ENCODE measurements at places on chromosomes 7 and 10.

GRCh38 chr10:21991785-21992184 is 11.7 kb downstream of the DNAJC1 start:
- DNase-seq = no peak

- DNase-seq = no peak
Measured at GRCh38 chr10:98416606-98417388, 1.8 kb upstream of the PYROXD2 start.

DNA sequence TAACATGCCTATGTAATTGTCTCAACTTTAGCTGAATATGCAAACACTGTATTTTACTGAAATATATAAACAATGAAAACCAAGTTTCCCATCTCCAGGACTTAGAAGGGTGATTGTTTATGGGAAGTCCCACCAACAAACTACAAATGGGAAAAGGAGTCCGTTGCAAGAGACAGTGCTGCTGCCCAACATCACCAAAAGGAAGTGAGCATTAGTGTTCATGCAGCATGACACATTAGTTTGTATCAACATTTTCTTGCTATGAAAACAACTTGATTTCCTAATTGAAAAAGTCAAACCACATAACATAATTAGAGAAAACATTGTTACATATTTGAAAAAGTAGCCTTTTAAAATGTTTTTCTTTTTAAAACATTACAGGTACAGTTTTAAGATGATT is 138.5 kb downstream of the ZNF438 start:
- DNase-seq = no peak

DNA sequence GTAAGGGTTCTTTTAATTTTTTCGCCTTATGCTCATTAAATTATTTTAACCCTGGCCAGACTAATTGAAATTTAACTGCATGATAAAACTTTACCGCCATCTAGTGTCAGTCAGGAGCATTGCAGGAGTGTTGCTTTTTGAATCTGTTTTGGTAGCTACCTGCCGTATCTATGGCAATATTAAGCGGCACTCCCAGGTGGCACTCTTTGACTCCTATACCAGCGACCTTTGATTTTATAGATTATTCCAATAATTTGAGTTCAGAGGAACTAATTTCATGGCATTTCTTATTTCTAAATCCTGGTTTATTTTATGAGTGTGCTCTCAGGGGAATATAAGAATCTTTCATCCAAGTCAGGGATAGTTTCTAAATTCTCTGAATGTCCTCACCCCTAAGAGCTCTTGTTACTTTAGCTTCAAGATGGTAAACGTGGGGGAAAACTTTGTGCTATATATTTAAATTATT is 198.9 kb downstream of the REEP3 start:
- DNase-seq = no peak

DNA sequence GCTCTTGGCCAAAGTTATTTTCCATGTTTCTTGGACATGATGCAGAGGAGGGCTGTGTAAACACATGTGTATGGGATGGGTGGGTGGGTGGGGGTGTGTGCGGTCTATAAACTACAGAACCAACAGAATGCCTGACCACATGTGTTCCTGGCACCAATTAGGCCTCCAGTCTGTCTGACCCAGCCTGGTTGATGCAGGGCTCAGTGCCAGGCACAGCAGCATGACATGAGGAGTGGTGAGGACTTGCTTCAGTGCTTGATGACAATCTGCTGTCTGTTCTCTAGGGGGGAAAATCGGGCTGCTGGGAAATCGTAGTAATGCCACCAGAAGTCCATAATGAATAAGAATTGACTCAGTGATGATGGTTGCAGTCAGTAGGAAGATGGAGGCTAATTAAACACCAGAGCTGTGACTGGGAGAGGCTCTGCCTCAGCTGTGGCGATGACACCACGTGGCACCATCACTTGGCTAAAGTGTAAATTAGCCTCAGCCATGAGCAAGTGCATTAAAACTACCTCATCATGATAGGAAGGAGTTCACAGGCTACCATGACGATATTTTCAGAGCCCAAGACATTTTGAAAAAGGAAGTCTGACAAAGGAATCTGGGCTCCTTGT is 260.1 kb upstream of the PODXL start:
- DNase-seq = no peak

DNA sequence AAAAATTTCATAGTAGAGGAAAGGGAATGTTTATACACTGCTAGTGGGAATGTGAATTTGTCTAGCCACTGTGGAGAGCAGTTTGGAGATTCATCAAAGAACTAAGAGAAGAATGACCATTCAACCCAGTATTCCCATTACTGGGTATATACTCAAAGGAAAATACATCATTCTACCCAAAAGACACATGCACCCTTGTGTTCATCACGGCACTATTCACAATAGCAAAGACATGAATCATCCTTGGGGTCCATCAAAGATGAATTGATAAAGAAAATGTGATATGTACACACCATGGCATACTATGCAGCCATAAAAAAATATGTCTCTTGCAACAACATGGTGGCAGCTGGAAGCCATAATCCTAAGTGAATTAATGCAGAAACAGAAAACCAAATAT is 825.7 kb downstream of the TNS3 start:
- no peak for DNase-seq

GRCh38 chr10:111113961-111114757 is 37.3 kb downstream of the ADRA2A start:
- DNase-seq = no peak

GRCh38 chr7:8391353-8392062 is 41.9 kb upstream of the NXPH1 start:
- no peak for DNase-seq

All from activated naive CD4-positive, alpha-beta T cell (primary cell).